Uterine smooth muscle cell (primary cell): ENCODE measurements at places on chromosomes 13 and 19. TPM values are rescaled to one million over a fixed set of nuclear protein-coding genes. Genes with fewer than 3 reads are reported as not detected.

Gene AKT1S1
- total RNA-seq: 7.5 and 10.4 TPM in 2 replicates

Gene HCN2
- 0.22 and 0.25 TPM in 2 replicates for total RNA-seq

Gene GAS6
- 98.8 and 272 TPM in 2 replicates for total RNA-seq

Gene RB1
- 27.5 and 29.4 TPM in 2 replicates for total RNA-seq

Gene MIA
- total RNA-seq: 0.22 and 0.62 TPM in 2 replicates

Gene TMEM272
- total RNA-seq: not detected in 2 replicates

Gene DAND5
- 0.12 TPM in 1 of 2 replicates, not detected in the other for total RNA-seq

Gene KLK15
- total RNA-seq: not detected in 2 replicates

Gene UPF1
- total RNA-seq: 84.6 and 89.3 TPM in 2 replicates

Gene SRRM5
- not detected in 2 replicates for total RNA-seq

Gene LIPE
- total RNA-seq: 3.0 and 3.7 TPM in 2 replicates

Gene ATP8A2
- total RNA-seq: 0.22 and 0.25 TPM in 2 replicates

Gene GJA3
- total RNA-seq: 0.44 and 0.87 TPM in 2 replicates

Gene C19orf73
- total RNA-seq: 0.87 and 1.2 TPM in 2 replicates

Gene ACTMAP
- 0.77 and 1.1 TPM in 2 replicates for total RNA-seq

Gene ZNF492
- total RNA-seq: 0.25 and 0.66 TPM in 2 replicates

Gene AMH
- total RNA-seq: 0.66 and 1.6 TPM in 2 replicates

Gene RRAS
- 41.3 and 58.6 TPM in 2 replicates for total RNA-seq

Gene RXFP2
- total RNA-seq: not detected in 2 replicates

Gene LIM2
- not detected in 2 replicates for total RNA-seq

Gene CLEC11A
- total RNA-seq: 79.9 and 87.2 TPM in 2 replicates

Gene ZNF552
- 7.7 and 9.6 TPM in 2 replicates for total RNA-seq
